ENCODE measurements at places on chromosomes 6 and 20. TPM values are rescaled to one million over a fixed set of nuclear protein-coding genes. Genes with fewer than 3 reads are reported as not detected.

Gene MLIP
- 396 TPM for total RNA-seq

Gene SLC22A3
- total RNA-seq: 189 TPM

Gene TP53INP2
- total RNA-seq: 36.9 TPM

Gene BPIFB2
- not detected for total RNA-seq

Gene PHACTR3
- total RNA-seq: not detected

Gene GSTA2
- total RNA-seq: not detected

Gene SNHG17
- 30.8 TPM for total RNA-seq

Gene EEF1A2
- total RNA-seq: 0.45 TPM

DNA sequence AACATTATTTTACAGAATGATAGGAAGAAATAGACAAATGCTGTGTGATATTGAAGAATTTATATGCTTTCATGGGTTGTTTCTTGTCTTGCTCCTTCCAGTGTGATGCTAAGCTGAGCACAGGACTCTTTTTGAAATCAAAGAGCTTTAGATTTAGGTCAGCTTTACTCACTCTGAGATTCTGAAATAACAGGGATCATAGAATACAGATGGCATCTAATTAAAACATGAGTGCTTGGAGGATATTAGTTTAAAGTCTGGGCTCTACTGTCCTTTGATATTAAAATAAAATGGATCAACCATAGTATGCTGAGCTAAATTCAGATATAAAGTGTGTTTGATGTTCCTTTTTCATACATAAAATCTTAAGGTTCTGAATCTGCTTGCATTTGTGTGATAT lies 29.6 kb downstream of the MLIP start:
- DNase-seq: no peak

DNA sequence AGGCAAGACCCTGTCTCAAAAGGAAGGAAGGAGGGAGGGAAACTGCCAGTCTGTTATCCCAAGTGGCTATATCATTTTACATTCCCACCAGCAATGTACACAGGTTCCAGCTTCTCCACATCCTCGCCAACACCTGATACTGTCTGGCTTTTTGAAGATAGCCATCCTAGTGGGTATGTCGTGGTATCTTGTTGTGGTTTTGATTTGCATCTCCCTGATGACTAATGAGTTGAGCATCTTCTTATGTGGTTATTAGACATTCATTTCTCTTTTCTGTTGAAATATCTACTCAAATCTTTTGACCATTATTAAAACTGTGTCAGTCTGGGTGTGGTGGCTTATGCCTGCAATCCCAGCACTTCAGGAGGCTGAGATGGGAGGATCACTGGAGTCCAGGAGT lies 47.9 kb upstream of the ARID1B start:
- DNase-seq: no peak

- no peak for DNase-seq
Observed at GRCh38 chr6:139927236-139927635, 552.8 kb upstream of the CITED2 start.

GRCh38 chr6:127212376-127212775 lies 54.3 kb upstream of the RNF146 start:
- DNase-seq: no peak

DNA sequence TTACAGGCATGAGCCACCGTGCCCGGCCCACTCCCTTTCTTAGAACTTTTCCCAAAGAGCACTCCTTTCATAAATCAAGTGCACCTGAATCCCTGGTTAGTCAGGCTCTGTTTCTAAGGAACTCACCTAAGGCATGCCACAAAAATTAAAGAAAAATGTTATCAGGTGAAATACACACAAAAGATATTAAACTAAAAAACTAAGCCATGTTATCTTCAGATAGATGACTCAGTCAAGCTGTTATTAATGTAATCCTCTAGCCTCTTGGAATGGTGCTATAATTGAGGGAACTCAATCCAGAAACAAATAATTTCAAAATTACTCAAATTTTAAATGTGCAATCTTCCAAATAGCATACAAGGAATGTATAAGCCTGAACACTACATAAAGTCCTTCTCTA lies 83.0 kb downstream of the TENT5A start:
- DNase-seq: no peak

GRCh38 chr6:54134935-54135334 lies 23.7 kb downstream of the MLIP start:
- DNase-seq: no peak

DNA sequence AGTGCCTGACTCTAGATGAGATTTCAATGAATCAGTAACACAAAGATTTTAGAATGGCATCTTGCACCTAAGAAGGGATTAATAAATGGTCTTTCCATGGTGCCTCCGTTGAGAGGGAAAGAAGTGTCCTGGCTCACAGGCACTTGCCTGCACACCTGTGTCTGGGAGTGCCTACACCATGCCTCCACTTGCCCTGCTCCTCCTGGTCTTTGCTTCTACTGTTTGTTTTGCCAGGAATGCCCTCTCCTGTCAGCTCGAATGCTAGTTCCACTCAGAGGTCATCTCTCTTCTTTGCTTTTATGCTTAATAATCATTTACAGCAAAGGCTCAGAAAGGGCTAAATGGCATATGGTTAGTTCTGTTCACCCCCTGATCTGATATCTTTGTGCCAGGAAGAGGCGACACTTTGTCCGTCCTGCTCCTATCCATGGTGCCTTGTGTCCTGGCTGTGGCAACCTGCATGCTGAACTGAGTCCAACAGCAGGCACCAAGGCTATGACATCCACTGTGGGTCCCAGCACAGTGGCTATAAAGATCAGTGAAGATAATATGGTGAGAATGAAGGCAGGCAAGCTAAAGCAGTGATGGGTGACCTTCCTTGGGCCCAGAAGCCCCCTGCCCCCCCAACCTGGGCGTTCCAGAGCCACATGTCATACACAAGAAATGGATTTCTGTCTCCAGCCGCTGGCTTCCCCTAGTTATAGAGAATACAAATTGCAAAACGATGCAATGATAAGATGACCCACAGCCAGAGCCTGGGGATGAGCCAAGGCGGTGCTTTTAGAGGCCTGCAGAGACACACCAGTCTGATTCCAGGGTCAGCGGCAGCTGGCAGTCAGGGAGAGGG lies 1.4 kb downstream of the C6orf132 start:
- no peak for DNase-seq

- DNase-seq: peak; percentile 45
Observed at GRCh38 chr6:160102956-160103824, 18.4 kb upstream of the SLC22A1 start.

DNA sequence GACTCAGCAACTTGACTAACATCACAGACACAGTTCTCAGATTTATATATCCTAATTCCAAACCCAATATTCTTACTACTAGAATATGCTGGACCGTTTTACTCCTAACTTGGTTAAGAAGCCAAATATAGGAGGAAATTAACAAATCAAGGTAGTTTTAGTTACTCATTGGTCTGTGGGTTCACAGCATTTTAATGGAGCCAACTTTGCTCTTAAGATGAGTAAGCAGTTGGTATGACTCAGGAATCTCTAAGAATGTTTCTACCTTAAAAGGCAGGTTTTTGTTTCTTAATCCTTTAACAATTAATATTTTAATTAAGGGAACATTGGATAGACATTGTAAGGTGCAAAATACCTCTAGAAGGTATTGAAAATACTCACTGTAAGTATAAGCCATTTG lies 31.6 kb downstream of the OPRM1 start:
- DNase-seq: no peak

- no peak for DNase-seq
Observed at GRCh38 chr6:98036344-98036923, 753.4 kb upstream of the MMS22L start.

DNA sequence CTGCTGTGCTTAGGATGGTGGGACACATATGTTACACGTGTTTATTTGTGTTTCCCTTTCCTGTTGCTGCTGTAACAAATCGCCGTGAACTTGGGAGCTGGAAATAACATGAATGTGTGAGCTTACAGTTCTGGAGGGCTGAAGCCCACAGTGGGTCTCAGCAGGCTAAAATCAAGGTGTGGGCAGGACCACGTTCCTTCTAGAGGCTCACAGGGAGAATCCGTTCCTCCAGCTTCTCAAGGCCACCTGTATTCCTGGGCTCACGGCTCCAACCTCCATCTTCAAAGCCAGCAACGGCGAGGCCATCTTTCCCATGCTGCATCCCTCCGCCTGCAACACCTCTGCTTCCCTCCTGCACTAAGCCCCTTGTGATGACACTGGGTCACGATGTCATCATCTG lies 27.4 kb upstream of the PTGIS start:
- DNase-seq: no peak

DNA sequence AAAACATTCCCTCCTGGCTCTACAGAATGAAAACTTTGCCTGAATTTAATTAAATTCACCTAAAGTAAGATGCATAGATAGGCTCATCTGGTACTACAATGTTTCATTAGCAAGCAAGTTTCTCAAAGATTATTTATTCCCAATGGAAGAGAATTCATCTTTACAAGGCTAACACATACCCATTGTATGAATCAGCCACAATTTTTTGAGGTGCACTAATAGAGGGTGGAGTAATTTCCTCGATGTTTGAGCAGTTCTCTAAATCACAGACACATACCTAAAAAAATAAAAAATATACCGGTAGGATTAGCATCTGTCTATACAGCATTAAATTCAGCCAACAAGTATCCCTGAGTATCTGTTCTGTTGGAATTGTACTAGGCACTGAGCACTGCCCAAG lies 32.7 kb downstream of the ROS1 start:
- no peak for DNase-seq

DNA sequence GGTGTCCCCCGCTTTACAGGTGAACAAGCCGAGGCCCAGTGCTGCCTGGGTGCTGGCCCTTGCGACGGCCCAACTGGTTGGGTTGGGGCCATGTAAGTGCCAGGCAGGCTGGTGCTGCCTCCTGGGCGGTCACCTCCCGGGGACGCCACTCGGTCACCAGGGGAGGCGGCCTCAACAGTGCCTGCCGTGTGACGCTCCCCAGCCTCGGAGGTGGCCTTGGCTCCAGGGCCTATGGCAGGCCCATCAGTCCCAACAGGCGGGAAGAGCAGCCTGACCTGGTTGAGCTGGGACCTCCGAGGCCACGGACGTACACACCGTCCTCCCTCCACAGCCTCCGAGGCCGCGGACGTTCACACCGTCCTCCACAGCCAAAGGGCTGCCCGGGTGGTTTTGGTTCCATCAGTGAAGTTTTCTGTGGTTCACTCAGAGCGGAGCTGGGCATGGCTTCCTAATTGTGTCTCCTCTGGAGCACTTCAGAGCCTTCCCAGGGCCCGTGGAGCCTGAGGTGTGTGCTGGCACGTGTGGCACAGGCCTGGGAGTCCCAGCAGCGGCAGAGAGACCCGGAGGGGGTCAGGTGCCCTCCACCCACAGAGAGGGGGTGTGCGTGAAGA lies 19.3 kb upstream of the SLCO4A1 start:
- no peak for DNase-seq

GRCh38 chr6:160256445-160256844 lies 2.2 kb downstream of the SLC22A2 start:
- DNase-seq: no peak

GRCh38 chr20:41621421-41621820 lies 3.2 kb upstream of the CHD6 start:
- no peak for DNase-seq

DNA sequence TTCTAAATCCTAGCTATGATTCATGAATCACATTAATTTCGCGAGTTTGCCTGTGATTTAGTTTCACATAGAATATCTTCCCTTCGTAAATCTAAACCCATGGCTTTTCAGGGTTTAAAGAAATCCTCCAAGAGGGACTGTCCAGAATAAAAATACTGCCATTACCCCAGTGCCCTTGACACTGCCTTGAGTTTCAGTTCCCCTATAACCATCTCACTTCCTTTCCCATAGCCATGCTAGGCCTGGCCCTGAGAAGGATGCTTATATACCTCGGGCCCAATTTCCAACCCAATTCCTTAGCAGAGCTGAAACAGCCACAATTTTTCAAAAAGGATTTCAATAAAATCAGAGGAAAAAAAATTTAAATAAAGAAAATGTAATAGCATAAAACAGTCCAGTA lies 697.3 kb downstream of the FRK start:
- DNase-seq: no peak

- DNase-seq: no peak
Observed at GRCh38 chr6:116139917-116140316, 14.0 kb upstream of the COL10A1 start.

DNA sequence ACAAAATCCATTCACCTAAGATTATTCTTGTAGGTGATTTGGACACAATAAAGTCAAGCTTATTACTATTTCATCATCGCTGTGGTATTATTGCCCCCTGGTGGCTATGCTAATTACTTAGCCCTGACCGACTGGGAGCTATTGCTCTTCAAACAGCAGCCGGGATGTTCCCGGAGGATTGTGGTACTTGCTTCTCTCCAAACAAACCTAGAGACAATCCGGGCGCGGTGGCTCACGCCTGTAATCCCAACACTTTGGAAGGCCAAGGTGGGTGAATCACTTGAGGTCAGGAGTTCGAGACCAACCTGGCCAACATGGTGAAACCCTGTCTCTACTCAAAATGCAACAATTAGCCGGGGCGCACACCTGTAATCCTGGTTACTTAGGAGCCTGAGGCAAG lies 15.4 kb upstream of the STMND1 start:
- no peak for DNase-seq

DNA sequence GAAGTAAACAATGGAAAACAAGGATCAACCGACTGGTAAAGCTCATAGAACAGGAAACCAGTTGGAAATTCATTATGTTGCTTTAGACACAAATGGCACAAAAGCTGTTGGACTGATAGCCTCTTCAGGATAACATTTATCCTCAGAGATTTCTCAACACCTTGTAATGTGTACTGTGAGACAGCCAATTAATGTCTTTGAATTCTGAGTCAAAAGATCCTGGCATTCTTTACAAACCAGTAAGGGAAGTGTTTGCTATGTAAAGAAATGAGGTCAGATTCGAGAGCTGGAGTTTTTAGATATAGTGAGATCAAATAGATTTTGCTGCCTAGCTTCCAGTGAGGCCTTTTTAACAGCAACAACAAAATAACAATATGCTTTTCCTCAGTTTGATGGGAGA lies 439.2 kb downstream of the C6orf118 start:
- no peak for DNase-seq

- DNase-seq: no peak
Observed at GRCh38 chr6:15921243-15921642, 207.6 kb upstream of the MYLIP start.

DNA sequence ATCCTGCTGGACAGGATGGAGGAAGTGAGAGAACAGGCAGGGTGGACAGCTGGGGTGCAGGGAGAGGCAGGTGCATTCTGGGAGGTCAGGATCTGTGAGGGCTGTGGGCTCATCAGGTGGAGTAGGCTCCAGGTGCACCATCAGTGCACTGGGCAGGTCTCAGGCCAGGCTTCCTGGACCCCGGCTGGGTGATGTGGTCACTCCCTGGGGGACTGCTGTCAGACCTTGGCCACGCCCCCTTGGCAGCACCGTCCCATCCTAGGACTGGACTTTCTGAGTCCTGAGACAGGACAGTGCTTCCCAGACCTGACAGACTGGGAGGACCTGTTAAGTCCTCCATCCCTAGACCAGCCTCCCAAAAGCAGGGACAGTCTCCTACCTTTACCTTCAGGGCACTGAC lies 626.7 kb upstream of the DEFB115 start:
- DNase-seq: no peak

GRCh38 chr6:159858259-159858658 lies 32.5 kb upstream of the MAS1 start:
- DNase-seq: no peak

DNA sequence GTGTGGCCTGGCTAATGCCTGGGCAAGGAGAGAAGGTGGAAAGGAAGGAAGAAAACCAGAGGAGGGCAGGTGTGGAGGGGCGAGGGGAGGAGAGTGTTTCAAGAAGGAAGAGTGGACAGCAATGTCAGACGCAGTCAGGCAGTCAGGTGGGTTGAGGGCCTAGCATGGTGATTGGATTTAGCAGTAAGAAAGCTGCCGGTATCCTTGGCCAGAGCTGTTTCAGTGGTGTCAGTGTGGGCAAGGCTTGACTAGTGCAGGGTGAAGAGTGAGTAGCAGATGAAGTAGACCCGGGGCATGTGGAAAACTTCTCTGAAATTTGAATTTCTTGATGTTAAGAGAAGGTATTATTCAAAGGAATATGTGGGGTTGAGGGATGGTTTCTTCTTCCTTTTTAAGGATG lies 27.0 kb downstream of the SNX9 start:
- DNase-seq: no peak

Measured in sciatic nerve (tissue), 2 donors.